ENCODE measurements at places on chromosomes 1 and 21.
A peak's percentile ranks its signal among the peaks of the same experiment; 100 is the strongest.

GRCh38 chr21:37449302-37449937 is 82.8 kb downstream of the DYRK1A start:
- DNase-seq: no peak

DNA sequence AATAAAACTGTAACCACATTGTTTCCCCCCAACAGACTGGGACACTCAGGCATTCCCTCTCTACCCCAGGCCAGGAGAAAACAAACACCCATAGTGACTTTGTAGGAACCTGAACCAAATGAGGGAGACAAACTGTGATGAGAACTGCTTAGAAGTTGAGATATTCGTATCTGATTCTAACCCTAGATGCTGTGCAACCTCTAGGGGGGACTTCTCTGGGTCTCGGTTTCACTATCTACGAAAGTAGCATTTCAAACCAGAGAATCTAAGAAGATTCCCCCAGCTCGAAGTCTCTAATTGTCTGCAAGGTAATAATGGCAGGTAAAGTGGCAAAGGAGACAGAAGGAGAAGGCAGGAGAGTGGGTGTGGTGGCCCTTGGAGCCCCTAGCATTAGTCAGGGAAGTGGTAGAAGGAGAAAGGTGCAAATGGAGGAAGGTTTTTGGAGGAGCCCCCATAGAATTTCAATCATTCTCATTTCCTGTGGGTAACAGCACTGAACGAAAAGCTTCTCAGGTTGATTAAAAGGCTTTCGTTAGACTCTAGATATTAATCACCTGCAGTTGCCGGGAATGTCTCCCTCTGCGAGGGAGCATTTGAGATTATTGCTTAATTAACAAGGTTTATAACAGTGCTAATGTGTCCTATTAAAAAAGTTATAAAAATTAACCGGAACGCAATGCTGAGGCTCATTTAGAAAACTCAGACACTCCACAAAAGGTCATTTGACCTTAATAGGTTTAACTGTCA is 46.4 kb downstream of the BEND5 start:
- no peak for DNase-seq

GRCh38 chr1:52037402-52037814 is 3.8 kb upstream of the KTI12 start:
- DNase-seq: peak; percentile 13

DNA sequence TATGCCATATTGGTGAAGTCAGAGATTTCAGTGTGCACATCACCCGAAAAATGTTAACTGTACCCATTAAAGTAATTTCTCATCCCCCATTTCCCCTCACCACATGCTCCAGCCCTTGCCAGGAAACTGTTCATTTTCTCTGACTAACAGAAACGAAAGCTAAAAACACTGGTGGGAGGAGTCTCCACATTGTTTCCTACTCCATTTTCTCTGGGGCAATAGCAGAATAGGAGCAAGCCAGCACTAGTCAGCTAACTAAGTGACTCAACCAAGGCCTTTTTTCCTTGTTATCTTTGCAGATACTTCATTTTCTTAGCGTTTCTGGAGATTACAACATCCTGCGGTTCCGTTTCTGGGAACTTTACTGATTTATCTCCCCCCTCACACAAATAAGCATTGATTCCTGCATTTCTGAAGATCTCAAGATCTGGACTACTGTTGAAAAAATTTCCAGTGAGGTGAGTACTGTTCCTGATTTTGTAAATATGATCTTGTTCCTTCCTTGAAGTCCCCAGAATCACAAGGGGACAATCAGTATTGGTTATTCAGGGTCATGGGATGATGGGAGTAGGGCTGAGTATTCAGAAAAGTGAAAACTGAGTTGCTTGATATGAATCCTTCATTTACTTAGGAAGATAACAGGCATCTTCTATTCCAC is at the start of gene IFI16:
Gene IFI16, plus strand, starts transcription at position 204 of the 658 bp plus-strand sequence. CDS start 4,774 bp downstream, outside the sequence.
- no peak for DNase-seq

DNA sequence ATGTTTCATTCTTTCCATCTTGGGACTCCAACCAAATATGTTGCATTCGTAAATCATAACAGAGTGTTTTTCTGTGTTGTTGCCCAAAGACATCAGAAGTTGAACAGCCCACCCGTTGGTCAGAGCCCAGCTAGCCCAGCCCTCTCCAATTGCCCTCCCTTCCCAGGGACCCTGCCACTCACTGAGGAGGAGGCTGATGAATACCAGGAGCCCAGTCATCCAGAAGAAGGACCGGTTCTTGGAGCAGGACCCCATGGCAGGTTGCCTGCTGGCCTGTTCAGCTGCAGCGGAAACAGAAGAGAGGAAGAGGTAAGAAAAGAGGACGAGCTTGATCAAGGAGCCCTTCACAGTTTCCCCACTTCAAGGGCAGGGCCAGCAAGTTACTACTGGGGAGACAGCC is 172.2 kb upstream of the ETV3 start:
- no peak for DNase-seq

DNA sequence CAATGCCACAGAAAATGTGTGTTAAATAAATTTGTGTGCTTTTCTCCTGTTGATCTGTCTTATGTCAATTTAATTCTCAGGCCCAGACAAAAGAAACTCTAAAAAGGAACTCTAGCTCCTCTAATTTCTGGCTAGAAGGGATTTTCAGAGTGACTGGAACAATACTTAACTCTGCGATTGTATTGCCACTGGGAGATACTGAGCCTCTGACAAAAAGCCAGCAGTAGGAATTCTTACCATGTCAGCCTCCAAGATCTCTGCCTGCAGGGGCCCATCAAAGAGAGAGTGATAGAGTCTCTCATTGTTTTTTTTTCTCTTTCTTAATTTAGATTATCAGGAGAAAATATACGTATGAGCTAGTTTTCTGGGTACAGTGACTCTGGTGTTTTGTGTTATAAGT is 1165.7 kb downstream of the BRINP3 start:
- no peak for DNase-seq

DNA sequence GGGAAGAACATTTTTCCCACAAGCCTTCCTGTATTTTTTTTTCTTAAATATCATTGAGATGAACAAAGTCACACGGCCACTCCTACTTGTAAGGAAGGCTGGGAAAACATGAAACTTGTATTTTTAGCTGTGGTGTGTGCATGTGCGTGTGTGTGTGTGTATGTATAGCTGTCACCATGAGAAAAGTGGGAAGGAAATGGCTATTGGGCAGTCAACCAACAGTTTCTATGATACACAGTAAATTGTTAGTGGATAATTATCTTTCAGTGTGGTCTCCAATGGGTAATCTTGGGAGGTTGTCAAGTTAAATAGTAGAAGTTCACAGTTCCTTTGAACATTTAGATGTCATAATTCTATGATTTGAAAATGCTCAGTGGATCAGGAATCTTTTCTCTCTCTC is 132.7 kb upstream of the USP24 start:
- DNase-seq: no peak

DNA sequence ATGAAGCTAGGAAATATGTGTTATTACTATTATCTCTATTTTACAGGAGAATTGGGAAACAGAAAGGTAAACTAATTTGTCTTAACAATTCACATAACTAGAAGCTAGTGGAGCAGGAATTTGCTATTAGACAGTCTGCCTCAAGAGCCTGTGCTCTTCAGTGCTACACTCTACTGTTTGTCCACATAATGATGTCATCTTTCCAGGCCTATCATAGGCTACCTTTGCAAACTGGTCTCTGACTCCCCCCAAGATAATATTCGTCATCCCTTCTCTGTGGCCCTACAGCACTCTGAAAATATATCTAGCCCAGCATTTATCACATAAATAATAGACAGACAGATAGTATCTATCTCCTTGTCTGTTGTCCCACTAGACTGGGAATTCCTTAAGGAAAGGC is 34.1 kb downstream of the TRIT1 start:
- DNase-seq: no peak

DNA sequence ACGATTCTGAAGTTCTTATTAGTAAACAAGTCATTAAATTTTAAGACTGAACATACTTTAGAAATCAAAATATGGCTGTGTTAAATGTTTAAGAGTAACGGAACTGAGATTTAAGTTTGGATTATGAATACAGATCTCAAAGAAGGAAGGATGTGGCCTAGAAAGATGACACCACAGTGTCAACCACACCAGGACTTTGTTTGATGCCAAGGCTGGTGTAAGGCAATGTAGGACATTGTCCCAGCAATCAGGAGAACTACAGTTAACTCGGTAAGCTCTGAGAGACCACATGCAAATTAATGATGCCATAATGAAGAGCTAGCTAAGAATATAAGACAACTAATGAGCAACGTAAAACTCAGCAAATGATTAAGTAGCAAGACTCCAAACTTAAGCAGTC is 932.9 kb downstream of the ADGRL2 start:
- no peak for DNase-seq

GRCh38 chr1:24410750-24411149 is 2.8 kb downstream of the STPG1 start:
- DNase-seq: no peak

DNA sequence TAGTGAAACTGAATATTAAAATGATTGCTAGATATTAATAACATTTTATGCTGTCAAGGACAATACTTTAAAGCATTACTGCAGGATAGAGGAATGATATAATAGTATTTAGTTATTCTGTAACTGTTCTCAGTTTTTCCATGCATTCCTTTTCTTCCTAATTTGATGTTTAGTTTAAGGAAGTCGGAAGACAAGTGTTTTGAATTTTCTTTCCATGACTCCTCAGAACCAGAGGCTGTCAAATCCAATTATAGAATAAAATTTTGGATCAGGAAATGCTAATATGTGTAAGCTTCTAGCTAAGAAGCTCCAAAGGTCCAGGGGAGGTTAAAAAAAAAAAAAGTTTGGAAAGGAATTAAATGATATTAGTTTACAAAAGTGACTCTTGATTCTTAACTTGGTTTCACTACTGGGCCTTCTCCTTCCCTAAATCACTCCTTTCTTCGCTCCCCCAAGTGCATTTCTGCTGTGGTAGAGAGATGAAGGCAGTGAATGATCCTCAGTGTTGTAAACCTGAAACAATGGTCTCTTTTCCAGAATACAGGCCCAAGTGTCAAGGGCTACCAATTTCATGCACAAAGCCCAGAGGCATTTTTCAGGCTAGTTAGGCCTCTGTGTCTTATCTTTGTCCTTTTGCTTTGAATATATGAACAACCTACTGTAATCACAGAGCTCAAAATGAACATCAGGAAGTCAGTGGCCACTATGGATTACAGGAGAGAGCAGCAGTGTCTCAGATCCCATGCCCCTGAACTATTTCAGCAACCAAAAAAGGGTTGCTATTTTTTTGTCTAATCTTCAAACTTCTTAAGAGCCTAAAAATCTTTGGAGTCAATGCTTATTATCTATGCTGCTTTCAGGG is 6.2 kb downstream of the ADSS2 start:
- no peak for DNase-seq

Measured in NCI-H1694 (cell line).